ENCODE measurements at places on chromosomes 2 and 18.

DNA sequence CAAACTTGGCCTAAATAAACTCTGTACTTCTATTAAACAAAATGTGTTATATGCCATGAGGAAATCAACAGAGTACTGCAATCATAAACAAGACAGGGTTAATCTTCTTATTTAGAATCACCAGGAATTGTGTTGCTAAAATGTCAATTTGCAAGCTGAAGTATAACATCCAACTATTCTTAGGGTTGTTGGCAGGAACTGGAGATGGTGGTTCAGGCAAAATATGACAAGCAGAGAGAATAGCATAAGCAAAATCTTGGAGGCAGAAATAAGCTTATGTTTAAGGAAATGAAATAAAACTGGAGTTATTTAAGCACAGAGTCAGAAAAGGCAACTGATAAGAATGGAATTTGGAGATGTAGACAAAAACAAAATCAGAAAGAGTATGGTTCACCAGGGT, 463.8 kb upstream of the SLC8A1 start:
- no peak for DNase-seq

DNA sequence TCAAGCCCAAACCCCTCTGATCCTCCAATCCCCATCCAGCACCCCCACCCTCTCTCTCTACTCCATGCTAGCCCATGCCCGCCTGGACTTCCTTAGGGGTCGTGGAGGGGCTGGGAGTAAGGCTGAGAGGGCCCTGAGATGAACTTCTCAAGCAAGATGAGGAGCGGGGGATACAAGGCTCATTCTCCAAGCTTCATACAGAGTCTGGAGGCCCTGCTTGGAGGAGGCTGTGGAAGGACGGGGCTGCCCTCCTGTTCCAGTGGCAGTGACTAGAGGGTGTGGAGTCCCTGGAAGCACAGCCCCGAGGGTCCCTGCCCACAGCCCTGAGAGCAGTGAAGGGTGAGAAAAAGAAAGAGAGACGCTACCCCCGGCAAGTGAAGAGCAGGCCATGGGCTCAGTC, 45.6 kb downstream of the EMX1 start:
- no peak for DNase-seq

DNA sequence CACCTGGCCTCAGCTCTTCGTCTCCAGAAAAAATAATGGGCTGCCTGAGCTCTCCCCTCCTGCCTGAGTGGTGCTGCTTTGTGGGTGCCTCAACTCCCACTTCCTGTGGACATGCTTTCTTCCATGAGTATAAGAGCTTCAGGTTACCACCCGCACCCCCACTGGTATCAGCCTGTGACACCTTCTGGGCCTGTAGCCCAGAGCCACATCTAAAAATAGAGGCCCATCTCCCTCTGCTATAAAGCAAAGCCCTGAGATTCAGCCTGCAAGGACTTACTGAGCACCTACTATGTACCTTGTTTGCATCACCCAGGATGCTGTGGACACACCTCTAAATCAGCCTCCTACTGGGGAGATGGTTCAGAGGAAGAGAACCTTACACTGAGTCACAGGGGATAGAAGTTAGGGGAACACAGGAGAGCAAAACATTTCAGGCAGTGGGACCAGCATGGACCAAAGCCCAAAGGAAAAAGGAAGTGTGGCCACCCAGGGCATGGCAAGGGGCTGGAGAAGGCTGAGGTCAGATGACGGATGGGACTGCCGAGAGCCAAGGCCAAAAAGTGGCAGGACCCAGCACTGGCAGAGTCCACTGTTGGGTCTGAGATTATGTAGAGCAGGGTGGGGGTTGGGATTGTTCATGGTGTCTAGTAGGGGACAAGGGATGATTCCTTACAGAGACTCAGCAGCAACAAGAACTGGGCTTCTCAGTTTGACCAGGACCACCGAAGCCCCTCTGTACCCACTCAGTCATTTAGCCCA, 123.7 kb upstream of the PPP1CB start:
- DNase-seq, result no peak

GRCh38 chr2:222892761-222893160, 31.9 kb downstream of the ACSL3 start:
- no peak for DNase-seq

DNA sequence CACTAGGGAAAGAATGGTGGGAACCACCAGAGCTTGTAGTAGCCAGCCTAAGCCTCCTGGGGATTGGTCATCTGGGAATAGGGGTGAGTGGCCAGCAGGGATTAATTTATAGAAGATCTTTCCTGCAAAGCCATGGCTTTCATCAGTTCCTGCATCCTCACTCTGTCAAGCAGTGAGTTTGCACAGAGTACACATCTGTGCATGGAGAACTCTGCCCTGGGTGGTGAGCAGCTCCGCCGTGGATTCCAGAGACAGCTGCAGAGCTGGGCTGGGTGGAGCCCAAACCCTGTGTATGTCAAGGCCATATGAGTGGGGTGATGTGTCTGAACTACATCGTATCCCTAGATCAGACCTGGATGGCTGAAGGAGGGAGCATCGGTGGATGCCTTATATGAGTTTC, 182.2 kb downstream of the GLI2 start:
- no peak for DNase-seq
